ENCODE measurements at places on chromosomes 2 and 18.

- no peak for DNase-seq
Measured at GRCh38 chr2:36411962-36412444, 56.4 kb downstream of the CRIM1 start.

- peak; percentile 20 for DNase-seq
Measured at GRCh38 chr2:64839844-64840243, 149.4 kb upstream of the SLC1A4 start.

DNA sequence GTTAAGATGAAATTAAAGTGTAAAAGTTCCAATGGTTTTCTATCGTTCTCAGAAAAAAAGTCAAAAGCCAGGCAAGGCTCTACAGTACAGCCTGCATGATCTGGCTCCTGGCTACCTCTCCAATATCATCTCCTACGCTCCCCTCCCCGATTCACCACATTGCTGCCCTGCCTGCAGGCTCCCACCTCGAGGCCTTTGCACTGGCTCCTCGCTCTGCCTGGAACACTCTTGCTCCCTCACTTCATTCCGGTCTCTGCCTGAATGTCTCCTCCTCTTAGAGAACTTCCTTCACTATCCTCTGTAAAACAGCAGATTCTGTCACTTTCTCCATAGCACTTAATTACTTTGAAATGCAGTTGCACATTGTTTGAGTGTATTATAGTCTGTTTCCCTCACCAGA lies 72.5 kb downstream of the KLF7 start:
- DNase-seq, result no peak

DNA sequence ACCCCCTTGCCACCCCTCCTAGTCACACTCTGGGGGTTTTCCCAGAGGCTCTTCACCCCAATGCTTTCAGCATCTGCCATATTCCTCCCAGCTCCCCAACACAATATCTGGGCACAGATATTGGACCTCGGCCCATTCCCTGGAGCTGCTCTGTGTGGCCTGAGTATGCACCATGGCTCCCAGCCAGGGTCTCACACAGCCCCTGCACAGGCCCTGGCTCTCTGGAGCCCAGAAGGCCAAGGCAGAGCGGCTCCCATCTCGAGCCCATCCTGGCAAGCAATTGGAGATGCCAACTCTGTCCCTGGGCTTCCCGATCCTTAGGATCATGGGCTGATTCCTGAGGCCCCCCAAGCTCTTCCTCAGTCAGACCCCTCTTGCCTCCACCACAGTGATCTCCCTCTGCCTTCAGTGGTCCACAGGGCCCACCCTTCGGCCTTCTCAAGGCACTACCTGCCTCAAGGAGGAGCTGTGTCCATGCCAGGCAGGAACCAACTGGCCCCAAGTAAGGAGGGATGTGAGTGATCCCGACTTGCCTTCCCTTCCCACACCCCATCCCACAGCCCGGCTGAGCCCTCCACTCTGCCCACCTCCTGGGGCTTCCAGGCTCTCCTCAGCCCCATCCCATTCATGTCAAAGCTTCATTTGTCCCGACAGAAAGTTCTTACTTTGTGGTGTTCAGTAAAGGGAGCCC lies 62.7 kb downstream of the ADD2 start:
- no peak for DNase-seq

- DNase-seq, result peak; percentile 1
Measured at GRCh38 chr18:36809590-36810381, 19.0 kb downstream of the TPGS2 start.

- DNase-seq, result no peak
Measured at GRCh38 chr2:3340144-3340543, 37.5 kb downstream of the EIPR1 start.

GRCh38 chr2:233480490-233481202 lies 85.9 kb downstream of the USP40 start:
- no peak for DNase-seq

DNA sequence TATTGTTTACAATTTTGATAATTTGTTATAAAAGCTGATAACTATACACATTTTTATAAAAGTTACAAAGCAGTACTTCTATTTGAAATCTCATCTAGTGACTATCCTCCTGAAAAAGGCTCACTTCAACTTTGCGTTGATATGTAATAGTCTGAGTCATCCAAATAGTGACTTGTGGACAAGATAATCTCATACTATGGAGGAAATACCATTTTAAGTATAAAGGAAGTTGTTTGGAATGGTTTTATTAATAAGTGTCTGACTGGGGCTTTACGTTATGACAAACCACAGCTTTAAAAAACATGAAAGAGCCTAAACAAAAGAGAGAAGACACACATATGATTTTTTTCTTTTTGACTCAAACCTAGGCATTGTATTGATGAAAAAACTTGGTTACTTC lies 272.3 kb upstream of the COL3A1 start:
- DNase-seq, result no peak

GRCh38 chr18:25365242-25365641 lies 13.3 kb upstream of the ZNF521 start:
- no peak for DNase-seq

GRCh38 chr18:32308493-32309120 lies 118.8 kb downstream of the MEP1B start:
- DNase-seq, result no peak

- no peak for DNase-seq
Measured at GRCh38 chr2:236164925-236165841, 3.0 kb downstream of the GBX2 start.

- no peak for DNase-seq
Measured at GRCh38 chr2:102310964-102311640, at the start of gene IL1RL1. Gene IL1RL1 (plus strand): TSS chr2:102311563. CDS start chr2:102338265, 26,702 bp downstream.

DNA sequence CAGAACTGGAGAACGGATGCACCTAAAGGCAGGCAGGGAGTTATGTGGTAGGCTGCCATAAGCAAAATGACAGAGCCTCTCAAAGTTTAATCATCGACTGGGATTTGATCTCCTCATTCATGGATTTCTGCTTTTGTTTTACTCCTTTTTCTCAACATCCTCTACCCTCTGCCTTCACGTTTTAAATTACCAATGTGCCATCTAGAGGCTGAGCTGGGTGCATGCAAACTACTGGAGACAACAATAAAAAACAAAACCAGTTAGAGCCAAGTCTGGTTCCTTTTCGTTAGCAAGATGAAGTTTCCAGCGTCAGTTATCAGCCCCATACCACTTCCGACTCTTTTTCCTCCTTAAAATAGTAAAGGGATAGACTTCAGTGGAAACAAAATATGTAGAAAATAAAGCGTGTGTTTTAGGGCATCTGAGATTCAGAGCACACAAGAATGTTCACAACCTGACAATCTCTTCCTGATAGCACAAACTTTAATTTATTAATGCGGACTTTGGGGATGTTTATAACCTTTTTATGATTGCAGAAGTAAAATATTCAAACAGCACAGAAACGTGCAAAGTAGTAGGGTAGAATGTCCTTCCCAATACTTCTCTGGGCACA lies 117.0 kb downstream of the LAMA1 start:
- no peak for DNase-seq

- DNase-seq, result no peak
Measured at GRCh38 chr2:190663839-190664238, 15.0 kb downstream of the NAB1 start.

DNA sequence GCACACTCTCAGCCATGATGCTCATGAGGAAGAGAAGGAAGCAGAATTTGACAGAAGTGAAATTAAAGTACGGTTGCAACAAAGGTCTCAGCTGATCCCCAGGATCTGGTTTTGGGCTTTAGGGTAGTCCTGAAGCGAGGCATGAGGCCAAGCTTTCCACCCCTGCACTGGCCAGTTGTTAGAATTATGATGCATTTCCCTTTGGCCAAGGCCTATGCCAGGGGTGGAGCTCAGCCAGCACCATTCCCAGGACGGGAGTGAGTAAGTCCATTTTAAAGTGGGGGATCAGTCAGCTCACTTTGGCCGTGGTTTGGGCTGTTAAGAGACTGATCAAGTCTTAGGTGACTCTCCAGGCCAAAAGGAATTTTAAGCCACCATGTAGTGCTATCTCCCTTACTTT lies 314.5 kb upstream of the MMADHC start:
- DNase-seq, result no peak

DNA sequence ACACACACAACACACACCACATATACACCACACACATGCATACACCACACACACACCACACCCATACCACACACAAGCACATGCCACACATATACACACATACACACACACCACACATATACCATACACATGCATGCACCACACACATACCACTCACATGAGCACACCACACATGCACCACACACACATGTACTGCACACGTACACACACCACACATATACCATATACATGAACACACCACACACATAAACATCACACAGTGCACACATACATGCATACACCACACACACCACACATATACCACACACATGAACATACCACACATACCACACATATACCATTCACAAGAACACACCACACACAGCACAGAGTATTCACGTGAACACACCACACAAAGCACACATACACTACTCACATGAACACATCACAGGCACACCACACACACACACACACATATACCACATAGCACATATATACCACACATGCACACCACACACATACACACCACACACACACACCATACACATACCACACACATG lies 219.9 kb upstream of the RAB6C start:
- DNase-seq, result no peak

GRCh38 chr2:196510246-196510645 lies 129.3 kb upstream of the CCDC150 start:
- no peak for DNase-seq

GRCh38 chr2:12201369-12201768 lies 454.9 kb downstream of the LPIN1 start:
- no peak for DNase-seq

DNA sequence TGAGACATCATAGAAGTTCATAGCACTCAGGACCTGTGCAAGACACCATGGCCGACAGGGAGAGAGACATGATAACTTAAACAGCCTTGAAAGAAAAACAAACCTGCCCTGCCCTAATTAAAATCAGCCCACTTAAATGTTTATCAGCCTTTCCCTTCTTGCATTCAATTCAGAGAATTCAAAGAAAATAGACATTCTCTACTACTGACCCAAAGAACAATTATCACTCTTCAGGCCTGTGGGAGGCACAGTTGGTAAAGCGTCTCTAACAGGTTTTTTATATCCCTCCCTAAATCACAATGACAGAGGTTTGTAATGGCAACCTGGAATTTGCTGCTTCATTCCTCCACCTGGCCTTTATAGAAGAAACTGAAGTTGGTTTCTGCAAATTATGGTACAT lies 1.7 kb downstream of the CDK15 start:
- DNase-seq, result no peak

DNA sequence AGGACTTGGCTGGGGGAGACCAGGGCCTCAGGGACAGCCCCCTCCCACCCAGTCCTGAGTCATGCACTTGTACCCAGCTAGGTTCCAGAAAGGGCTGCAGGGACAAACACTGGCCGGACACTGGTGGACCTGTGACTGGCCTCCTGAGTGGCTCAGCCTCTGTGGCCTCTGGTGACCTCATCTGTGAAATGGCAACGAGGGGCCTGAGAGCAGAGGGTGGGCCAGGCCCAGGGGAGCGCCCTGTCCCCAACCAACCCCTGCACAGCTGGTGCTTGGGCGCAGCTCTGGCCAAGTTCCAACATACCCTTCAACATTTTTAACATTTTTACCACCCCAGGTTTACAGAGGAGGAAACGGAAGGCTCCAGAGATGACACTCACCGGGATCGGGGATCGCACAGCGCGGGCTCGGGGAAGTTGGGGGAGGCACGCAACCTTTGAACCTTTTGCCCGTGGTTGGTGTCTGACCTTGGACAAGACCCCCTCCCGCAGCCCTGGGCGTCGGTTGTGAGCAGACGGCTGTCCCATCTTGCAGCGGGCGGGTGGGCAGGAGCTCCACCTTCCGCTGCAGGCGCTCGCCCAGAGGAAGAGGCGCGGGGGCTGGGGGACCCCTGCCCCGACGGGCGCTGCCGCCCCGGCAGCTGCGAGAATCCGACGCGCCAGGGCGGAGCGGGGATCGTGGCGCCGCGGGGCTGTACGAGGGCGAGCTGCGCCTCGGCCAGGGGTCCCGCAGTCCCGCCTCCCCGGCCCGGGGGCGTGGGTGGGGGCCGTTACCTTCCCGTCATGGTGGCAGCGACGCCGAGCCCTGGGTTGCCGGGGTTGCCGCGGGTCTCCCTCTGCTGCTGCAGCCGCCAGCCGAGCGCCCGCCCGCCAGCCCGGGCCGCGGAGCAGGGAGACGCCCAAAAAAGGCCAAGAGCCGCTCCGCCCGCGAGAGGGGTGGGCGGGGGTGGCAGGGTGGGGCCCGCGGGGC lies 805 bp downstream of the LIMS2 start:
- DNase-seq, result no peak

DNA sequence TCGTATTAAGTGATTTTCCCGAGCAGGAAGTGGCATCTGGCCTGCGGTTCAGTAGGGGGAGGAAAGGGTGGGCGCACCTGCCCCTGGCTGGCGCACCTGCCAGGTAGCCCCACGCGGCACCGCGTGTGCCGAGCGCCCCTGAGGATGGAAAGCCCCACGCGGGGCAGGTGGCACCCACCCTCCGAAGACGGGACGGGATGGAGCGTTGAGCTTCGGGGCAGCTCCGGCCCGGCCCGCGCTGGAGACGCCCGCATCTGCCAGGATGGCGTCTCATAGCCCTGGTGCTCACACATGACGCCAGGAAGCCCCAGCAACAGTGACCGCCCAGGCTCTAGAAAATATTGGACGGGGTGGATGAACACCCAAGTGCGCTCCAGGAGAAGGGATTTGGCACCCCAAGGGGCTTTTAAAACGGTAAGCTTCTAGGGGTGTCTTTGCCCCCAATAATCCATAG lies 2.5 kb upstream of the NFATC1 start:
- DNase-seq, result peak; percentile 40

DNA sequence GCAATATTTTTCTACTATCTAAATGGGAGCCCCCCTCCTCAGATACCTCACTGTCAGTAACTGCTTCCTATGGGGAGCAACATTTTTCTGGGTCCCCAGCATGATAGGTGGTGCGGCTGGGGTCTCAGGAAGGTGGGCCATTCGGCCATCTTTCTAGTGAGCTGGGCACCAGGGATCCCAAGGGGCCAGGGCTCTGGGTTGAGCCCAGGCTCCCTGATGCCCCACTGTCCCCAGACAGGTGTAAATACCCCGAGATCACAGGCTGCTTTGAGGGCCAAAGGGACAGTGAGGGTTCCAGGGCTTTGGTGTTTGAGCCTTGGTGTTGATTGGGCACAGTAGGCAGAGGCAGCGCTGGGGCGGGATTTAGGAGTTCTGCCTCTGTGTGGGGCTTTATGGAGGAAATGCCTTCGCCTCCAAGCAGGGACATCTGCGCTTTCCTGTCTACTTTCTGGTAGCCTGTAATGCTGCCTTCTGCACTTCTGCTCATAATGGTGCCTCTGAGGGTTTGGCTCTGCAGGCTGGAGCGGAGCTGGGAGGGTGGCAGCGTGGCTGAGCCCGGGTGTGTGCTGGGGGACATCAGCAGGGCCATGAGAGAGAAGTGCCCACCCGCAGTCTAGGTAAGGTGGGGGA lies 5.3 kb downstream of the ITM2C start:
- no peak for DNase-seq

DNA sequence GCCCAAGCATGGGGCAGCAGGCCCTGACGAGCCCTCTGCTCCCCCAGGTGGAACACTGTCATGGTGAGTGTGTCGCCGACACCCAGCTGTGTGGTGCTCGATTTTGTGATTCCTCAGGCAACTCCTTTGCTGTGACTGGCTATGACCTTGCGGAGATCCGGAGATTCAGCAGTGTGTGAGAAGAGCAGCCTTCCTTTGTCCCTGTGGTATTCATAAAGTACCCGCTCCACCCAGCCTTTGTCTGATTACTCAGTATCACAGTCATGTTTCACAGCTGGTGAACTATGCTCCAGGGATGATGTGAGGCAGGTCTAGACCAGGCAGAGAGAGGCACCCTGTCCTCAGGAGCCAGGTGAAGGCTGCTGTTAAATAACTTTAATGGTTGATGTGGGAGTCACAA lies 4.0 kb downstream of the WDR54 start:
- DNase-seq, result no peak

GRCh38 chr2:30781451-30781850 lies 25.8 kb downstream of the CAPN13 start:
- no peak for DNase-seq

All from stimulated activated naive CD4-positive, alpha-beta T cell (primary cell).